ENCODE measurements at places on chromosomes 7 and 10.

- no peak for DNase-seq
Observed at GRCh38 chr10:43166207-43166879, 28.1 kb downstream of the CSGALNACT2 start.

- DNase-seq, result no peak
Observed at GRCh38 chr7:98267303-98267702, 14.2 kb upstream of the BRI3 start.

- no peak for DNase-seq
Observed at GRCh38 chr7:31890198-31890597, 180.0 kb downstream of the PDE1C start.

GRCh38 chr7:145978769-145979168 is 137.8 kb upstream of the CNTNAP2 start:
- no peak for DNase-seq

- DNase-seq, result no peak
Observed at GRCh38 chr7:81140252-81140651, 221.4 kb upstream of the SEMA3C start.

DNA sequence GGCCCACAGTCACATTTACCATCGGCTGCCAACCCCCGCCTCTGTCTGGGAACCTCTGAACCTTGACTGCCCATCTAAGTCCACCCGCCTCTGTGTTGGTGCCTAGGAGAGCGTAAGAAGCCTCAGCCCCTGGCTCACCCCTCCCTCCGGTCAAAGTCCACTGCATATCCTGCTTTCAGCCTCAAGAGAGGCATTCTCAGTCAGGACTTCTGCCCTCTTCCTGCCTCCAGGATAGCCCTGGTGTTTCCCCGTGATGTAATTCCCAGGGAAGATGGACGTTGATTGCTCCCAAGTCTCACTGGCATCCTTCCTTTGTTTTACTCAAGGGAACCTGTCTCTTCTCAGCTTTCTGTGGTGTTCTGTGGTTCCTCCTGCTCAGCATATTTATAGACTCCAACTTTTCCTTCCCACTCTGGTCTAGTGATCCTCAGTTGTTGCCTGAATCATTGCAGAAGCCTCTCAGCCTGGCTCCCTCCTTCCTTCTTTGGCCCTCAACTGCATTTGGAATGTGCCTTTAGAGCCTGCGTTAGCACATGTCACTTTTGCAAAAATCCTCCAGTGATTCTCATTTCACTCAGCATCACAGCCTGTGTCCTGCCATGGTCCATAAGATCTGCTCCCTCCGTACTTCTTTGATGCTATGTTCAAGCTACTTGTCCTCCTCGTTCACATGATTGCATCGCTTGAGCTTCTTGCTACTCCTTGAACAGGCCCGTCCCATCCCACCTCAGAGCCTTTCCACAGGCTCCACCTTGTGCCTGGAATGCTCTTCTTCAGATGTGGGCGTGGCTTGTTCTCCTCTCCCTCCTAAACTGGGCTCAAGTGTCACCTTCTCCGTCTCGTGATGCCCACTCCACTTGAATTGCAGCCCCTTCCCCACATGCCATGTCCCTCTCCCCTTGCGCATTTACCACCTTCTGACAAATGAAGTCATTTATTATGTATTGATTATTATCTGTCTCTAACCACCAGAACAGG is 124.2 kb downstream of the PLPP4 start:
- DNase-seq, result no peak

DNA sequence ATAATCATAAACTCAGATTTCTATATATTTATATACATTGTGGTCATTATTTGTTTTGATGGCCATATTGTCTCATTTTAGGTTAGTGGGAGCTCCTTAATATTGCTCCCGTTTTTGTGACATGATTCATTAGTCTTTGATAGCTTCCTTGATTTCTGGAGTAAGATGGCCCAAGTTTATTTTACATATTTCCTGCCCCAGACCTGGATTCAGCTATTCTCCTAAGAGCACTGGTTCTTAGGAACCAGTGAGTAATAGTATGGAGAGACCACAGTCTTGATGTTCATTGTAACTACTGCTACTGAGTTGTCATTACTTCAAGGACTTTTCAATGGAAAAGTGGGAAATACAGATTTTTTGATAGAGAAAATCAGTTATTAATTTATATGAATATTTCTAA is 6.0 kb downstream of the TFPI2 start:
- no peak for DNase-seq

DNA sequence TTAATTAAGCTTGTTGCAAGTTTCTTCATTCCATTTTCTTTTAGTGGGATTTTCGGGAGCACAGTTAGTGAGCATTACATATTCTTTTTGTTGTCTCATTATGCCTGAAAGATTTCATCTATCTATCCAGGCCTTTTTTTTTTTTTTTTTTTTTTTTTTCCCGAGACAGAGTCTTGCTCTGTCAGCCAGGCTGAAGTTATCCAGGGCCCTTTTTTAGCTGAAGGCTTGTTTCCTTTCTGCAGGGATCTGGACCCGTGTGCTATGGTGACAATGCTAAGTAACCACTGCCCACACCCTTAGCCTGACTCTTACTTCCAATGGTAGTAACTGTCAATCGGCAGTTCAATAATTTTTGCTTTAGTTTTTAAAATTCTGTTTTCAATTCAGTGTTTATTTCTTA is 190.8 kb upstream of the MTPN start:
- no peak for DNase-seq

GRCh38 chr10:96921655-96922054 is 89.6 kb downstream of the LCOR start:
- no peak for DNase-seq

DNA sequence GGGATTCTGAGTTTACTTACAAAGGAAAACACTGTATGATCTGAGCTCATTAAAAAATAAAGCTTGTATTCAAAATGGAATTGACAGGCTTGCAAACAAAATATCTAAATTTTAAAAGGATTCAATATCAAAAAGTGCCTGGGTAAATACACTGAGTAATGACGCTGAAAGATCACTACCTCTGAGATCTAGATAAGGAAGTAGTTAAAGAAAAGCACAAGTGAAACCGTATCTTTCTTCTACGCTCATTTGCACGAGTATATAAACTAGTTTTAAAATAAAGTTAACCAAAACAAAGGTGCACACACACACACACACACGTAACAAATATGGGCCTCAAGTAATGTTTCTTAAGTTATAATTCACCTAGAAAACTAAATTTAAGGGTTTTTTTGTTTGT is 93.4 kb downstream of the SNX13 start:
- DNase-seq, result no peak

GRCh38 chr10:62749093-62749683 is 55.3 kb upstream of the ADO start:
- DNase-seq, result no peak

DNA sequence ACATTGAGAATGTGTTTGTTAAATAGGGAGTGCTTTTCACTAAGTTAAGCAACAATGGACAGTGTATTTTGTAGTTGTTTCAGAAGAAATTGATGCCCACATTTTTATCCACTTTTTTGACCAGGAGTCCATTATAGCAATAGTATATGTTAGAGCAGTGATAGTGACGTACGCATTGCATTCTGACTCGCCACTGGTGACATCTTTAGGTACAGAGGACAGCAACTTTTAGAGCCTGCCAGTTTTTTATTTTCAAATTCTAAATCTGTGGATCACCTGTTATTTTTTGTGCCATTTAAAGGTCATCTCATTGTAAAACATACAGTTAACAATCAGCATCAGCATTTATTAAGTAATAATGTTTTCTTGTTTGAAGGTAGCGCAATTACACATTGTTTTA is 1.4 kb downstream of the UBE2D1 start:
- no peak for DNase-seq

DNA sequence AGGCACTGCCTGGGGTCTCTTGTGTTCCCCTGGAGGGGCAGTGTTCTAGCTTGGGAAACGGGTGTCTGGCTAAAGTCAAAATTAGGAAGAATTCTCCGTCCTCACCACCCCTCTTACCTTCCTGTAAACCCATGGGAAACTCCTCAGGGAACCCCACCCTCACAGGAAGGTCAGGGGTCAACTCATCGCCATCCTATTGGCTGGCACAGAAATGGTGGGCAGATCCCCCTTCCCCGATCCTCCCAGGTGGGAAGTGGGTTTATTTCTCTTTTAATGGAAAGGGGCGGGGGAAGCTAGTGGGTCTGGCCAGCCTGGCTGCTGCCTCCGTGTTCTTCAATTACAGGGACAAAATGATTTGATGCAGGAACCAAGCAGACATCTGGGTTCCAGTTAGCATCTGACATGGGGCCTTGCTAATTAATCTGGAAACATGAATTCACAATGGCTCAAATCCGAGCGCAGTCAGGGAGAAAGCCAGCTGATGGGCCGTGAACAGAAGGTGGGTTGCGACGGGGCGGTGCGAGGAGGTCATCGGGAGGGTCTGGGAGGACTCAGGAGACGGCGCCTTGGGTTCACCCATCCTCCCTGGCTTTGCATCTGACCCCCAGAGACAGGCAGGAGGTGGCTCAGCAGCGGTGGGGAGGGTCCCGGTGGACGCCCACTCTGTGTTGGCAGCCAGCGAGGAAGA is 66.6 kb downstream of the SLIT1 start:
- no peak for DNase-seq

DNA sequence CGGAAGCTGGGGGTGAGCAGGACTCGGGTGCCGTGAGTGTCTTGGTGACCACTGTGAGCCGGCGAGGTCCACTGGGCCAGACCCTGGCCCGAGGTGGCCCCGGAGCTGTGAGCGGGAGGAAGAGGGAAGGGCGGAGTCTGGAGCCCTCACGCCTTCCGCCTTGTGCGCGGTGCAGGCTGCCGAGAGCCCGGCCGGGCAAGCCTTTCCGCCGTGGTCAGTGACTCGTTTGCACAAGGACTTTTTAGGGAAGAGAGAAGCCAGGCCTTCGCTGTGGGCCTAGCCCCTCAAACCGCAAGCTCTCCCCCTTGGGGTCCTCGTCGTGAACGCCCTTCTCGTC is 40.9 kb upstream of the ZNF32 start:
- DNase-seq, result no peak

- DNase-seq, result peak; percentile 32
Observed at GRCh38 chr7:99380823-99381663, 6.5 kb downstream of the ARPC1B start.

- no peak for DNase-seq
Observed at GRCh38 chr10:80055760-80056159, 22.7 kb upstream of the TMEM254 start.

- peak; percentile 36 for DNase-seq
Observed at GRCh38 chr10:20288060-20288459, 471.8 kb downstream of the PLXDC2 start.

DNA sequence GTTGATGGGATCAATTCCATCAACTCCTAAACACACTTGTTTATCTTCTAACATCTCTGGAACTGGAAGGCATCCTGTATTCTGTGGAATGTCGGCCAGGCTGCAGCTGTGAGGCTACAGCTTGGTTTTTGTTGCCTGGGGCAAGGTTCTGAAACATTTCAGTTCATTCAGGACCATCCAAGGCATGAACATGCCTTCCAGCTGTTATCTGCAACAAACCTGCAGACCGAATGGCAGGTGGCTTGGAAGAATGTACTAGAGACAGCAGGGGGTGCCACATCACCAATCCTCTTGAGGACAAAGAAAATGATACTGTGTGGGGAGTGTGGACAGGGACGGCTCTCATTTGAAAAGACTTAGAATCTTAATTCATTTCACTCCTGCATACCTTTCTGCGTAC is 12.4 kb downstream of the PAPOLB start:
- peak; percentile 21 for DNase-seq

DNA sequence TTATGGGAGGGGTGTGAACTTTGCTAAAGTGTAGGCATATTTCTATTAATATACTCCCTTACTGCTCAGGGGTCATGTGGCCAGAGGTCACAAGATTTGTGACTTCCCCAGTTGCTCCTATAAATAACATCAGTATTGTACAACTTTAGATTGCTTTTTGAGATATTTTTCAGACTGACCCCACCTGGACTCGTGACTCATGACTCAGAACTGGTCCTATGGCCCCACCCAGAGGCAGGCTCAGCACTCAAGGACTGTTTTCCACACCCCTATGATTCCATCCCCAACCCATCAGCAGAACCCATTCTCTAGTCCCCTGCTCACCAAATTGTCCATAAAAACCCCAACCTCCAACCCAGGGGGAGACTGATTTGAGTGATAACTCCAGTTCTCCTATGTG is 2.7 kb upstream of the CUL2 start:
- no peak for DNase-seq

- DNase-seq, result no peak
Observed at GRCh38 chr10:133176546-133176945, 16.5 kb downstream of the KNDC1 start.

DNA sequence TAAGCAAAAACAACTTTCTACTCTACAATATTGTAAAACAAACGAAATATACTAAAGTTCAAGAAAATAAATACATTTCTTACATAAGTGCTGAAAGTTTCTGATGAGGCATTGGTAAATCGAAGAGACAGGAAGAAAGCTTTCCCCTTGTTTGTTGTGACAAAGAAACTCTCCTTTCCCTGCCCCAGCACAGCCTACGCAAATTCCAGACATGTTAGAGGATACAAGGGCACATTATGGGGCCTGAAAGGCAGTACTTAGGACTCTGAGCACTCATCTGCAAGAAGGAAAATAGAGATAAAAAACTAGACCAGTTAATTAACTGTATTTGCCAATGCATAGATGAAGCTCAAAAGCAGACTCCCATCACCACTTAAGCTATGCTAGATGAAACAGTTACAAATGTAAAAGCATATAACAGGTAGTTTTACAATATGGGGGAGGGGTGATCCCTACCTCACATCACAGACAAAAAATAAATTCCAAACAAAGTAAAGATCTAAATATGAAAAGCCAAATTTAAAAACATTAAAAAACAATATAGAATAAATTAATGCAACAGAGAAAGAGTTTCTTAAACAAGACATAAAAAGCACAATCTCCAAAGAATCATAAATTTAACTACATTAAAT is 21.8 kb downstream of the ARHGAP19 start:
- no peak for DNase-seq

- no peak for DNase-seq
Observed at GRCh38 chr10:72234560-72235095, 18.6 kb upstream of the ASCC1 start.

DNA sequence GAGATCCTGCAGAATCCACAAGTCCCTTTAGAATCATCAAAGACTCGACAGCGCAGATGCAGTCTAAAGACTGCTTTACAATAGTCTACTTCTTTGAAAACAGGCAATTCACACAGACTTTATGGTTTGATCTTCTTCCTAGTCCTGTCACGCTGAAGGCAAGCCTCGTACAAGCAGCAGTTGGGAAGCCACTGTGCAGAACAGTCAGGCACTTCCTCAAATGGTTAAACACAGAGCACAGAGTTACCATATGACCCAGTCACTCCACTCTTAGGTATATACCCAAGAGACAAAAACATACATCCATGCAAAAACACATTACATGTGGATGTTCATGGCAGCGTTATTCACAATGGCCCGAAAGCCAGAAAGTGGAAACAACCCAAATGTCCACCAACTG is 41.4 kb downstream of the LRRC20 start:
- DNase-seq, result no peak

- no peak for DNase-seq
Observed at GRCh38 chr7:80347173-80347572, 164.7 kb downstream of the GNAT3 start.
